Psoas muscle (tissue), 8 donors: ENCODE measurements at places on chromosomes 4 and X. TPM values are rescaled to one million over a fixed set of nuclear protein-coding genes. Genes with fewer than 3 reads are reported as not detected.

GRCh38 chr4:167052631-167053091 lies 181.6 kb downstream of the SPOCK3 start:
- H3K27me3 ChIP-seq, result no peaks in the 10 kb centered on the region
- no peak overlapping the region for H3K4me3 ChIP-seq

GRCh38 chrX:68846536-68846935 lies 17.7 kb downstream of the EFNB1 start:
- no peak for DNase-seq
- H3K36me3 ChIP-seq, result no peaks in the 10 kb centered on the region
- H3K27ac ChIP-seq, result no peak overlapping the region

GRCh38 chr4:25531272-25531671 lies 124.4 kb upstream of the SLC34A2 start:
- no peak overlapping the region for H3K27ac ChIP-seq

DNA sequence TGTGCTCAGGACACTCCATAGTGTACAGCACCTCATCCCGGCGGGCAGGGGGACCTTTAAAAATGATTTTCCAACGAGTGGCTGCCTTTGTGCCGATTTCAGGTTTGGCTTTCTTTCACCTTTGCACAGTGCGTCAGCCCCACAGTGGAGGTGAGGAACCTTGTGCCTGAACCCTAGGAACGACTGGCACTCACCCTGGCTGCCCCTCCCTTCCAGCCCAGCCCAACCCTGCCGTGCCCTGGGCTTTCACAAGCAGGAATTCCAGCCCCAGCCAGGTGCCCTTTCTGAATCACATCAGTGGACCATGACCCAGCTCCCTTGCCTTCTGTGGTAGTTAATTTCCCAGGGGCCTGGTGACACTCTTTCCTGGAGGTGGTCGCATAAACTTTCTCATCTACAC lies 1.3 kb downstream of the TMEM164 start:
- H3K36me3 ChIP-seq, result no peaks in the 10 kb centered on the region
- H3K4me1 ChIP-seq, result peaks cover 25% of the 10 kb centered on the region
- H3K27ac ChIP-seq, result peak overlapping the region; percentile 86
- peaks cover 15% of the 10 kb centered on the region for H3K27me3 ChIP-seq
- H3K4me3 ChIP-seq, result peak overlapping the region; percentile 73
- DNase-seq, result peak; percentile 64

- no peak overlapping the region for H3K27ac ChIP-seq
- no peak overlapping the region for H3K4me3 ChIP-seq
- no peaks in the 10 kb centered on the region for H3K4me1 ChIP-seq
- H3K36me3 ChIP-seq, result no peaks in the 10 kb centered on the region
- H3K27me3 ChIP-seq, result peaks cover 8% of the 10 kb centered on the region
Observed at GRCh38 chr4:8731364-8731763, 138.8 kb downstream of the CPZ start.

GRCh38 chrX:40887476-40887875 lies 152.1 kb upstream of the MED14 start:
- no peaks in the 10 kb centered on the region for H3K36me3 ChIP-seq
- H3K4me1 ChIP-seq, result no peaks in the 10 kb centered on the region
- no peak for DNase-seq
- no peak overlapping the region for H3K27ac ChIP-seq
- no peaks in the 10 kb centered on the region for H3K27me3 ChIP-seq
- H3K4me3 ChIP-seq, result no peak overlapping the region

DNA sequence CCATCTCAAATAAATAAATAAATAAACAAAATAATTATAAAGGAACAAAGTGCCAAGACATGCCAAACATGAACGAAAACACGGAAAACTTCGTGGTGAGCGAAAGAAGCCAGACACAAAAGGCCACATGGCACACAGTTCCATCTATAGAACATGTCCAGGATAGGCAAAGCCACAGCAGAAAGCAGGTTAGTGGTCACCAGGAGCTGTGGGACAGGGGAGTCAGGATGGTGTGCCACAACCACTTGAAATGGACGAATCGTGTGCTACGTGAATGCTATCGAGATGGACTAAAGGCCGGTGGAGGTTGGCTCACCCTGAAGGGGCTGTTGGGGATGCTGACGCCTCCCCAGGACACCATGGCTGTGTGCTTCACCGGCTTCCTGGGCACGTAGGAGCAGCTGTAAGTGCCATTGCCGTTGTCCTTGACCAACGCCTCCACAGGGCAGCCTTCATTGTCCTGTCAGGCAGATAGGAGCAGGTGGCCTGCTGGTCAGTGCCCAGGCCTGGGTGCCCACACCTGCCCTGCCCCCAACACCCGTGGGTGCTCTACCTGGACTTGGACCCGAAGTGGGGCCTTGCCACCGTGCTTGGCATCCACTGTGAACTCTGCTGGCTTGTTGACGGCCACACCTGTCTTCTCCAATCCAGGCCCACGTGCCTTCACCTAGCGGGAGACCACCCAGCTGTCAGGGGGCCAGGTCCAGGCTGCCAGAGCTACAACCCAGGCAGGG lies 10.6 kb downstream of the FLNA start:
- H3K27me3 ChIP-seq, result no peaks in the 10 kb centered on the region
- no peak for DNase-seq
- H3K4me3 ChIP-seq, result no peak overlapping the region
- H3K4me1 ChIP-seq, result peaks cover 3% of the 10 kb centered on the region
- H3K27ac ChIP-seq, result no peak overlapping the region
- no peaks in the 10 kb centered on the region for H3K36me3 ChIP-seq

DNA sequence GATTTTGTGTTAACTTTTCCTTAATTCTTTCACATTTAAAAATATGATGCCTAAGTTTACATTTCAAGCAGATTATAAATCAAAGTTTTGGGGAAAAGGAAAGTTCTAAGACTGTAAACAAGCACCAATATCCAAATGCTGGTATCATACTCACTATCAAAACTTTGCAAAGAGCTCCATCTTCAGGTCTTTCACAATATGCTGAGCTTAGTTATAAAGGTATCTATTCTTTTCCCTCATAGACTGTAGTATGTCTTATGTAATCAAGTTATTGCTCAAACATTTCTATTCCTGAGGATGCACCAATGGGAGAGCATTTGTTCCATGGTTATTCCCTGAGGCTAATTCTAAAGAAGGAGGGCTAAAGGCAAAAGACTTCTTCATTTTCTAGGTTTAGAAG lies 207.9 kb upstream of the FAM241A start:
- H3K27ac ChIP-seq, result no peak overlapping the region
- no peaks in the 10 kb centered on the region for H3K36me3 ChIP-seq
- H3K4me1 ChIP-seq, result no peaks in the 10 kb centered on the region
- no peaks in the 10 kb centered on the region for H3K27me3 ChIP-seq
- no peak overlapping the region for H3K4me3 ChIP-seq

GRCh38 chr4:138420471-138420870 lies 178.3 kb upstream of the SLC7A11 start:
- H3K27ac ChIP-seq, result no peak overlapping the region
- no peaks in the 10 kb centered on the region for H3K36me3 ChIP-seq
- no peak for DNase-seq
- H3K4me1 ChIP-seq, result no peaks in the 10 kb centered on the region
- H3K27me3 ChIP-seq, result no peaks in the 10 kb centered on the region

DNA sequence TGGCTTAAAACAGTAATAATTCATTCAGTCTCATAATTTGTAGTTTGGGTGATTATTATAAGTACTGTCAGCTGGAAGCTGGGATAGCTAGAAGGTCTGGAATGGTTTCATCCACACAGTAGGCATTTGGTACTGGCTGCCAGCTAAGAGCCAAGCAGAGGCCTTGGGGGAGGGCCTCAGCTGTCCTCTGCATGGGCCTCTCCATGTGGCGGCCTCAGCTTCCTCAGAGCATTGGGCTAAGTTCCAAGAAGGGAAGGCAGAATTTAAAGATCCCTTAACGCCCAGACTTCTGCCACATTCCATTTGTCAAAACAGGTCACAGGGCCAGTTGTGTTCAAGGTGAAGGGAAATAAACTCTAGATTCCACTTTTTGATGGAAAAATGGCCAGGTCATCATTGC lies 93.3 kb downstream of the NEUROG2 start:
- no peaks in the 10 kb centered on the region for H3K36me3 ChIP-seq
- H3K27me3 ChIP-seq, result no peaks in the 10 kb centered on the region
- H3K27ac ChIP-seq, result no peak overlapping the region
- H3K4me3 ChIP-seq, result no peak overlapping the region
- H3K4me1 ChIP-seq, result no peaks in the 10 kb centered on the region

- H3K36me3 ChIP-seq, result peaks cover 6% of the 10 kb centered on the region
- H3K27ac ChIP-seq, result no peak overlapping the region
- peaks cover 12% of the 10 kb centered on the region for H3K4me1 ChIP-seq
- DNase-seq, result no peak
- H3K4me3 ChIP-seq, result no peak overlapping the region
- H3K27me3 ChIP-seq, result no peaks in the 10 kb centered on the region
Observed at GRCh38 chr4:7862561-7863192, 77.0 kb downstream of the AFAP1 start.

- no peak overlapping the region for H3K4me3 ChIP-seq
- peaks cover 7% of the 10 kb centered on the region for H3K27me3 ChIP-seq
- H3K36me3 ChIP-seq, result no peaks in the 10 kb centered on the region
- DNase-seq, result no peak
- no peaks in the 10 kb centered on the region for H3K4me1 ChIP-seq
- H3K27ac ChIP-seq, result no peak overlapping the region
Observed at GRCh38 chrX:24607616-24608015, 39.5 kb downstream of the PCYT1B start.

DNA sequence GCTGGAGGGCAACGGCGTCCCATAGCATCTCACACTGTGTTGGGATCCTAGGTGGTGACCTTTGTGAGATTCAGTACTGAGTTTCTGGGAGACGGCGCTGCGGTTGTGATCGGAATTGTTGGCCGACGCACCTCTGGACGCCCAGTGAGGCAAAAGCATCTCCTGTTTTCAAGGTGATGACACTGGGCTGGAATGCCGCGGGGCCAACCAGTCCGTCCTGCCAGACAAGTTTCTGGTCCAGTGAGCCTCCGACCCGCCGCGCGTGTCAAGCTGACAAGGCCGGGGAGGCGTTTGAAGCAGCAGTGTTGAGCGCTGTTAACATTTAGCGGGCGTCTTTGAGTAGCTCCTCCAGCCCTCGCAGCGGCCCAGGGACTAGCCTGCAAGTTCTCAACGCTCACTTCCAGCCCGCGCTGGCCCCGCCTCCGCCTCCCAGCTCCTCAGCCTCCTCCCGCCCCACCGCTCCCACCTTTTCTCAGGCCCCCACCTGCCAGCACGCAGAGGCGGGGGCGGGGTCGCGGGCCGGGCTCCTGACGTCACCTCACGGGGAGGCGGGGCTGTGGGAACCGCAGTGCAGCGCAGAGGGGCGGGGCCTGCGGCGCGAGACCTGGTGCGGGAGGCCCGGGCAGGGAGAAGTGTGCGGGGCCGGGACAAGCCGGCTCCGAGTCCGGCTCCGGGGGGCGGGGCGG lies 482 bp upstream of the CDS1 start:
- no peaks in the 10 kb centered on the region for H3K36me3 ChIP-seq
- DNase-seq, result peak; percentile 77
- H3K4me3 ChIP-seq, result peak overlapping the region; percentile 90
- H3K27me3 ChIP-seq, result no peaks in the 10 kb centered on the region
- H3K27ac ChIP-seq, result no peak overlapping the region

GRCh38 chr4:170038232-170038631 lies 12.0 kb upstream of the MFAP3L start:
- DNase-seq, result no peak
- no peaks in the 10 kb centered on the region for H3K36me3 ChIP-seq
- H3K4me3 ChIP-seq, result no peak overlapping the region
- no peak overlapping the region for H3K27ac ChIP-seq

DNA sequence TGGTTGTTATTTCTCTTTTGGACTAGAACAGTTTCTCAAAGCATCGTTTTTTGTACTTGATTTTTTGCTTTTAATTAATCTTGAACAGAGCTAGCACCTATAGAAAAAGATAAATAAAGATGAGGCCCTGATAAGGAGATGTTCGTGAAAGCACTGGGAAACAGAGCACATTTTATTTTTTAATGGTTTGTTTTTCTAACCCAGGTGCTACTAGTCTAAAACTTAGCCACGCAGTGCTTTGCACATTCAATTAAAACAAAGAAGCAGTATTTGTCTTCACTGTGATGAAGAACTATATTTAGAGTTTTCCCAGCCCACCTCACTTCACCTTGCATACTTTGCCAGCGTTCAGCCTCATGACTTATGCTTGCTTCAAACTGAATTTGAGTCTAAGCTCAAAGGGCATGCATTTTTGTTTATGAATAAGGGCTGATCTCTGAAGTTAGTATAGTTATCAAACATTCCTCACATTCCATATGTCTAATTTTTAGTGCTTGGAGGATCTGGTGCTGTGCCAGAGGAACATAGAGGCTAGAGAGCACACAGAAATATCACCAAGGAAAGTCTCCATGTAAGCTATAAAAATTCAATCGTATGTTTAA lies 76.7 kb downstream of the WWC2 start:
- H3K4me1 ChIP-seq, result peaks cover 4% of the 10 kb centered on the region
- DNase-seq, result no peak
- no peak overlapping the region for H3K27ac ChIP-seq
- no peaks in the 10 kb centered on the region for H3K36me3 ChIP-seq

DNA sequence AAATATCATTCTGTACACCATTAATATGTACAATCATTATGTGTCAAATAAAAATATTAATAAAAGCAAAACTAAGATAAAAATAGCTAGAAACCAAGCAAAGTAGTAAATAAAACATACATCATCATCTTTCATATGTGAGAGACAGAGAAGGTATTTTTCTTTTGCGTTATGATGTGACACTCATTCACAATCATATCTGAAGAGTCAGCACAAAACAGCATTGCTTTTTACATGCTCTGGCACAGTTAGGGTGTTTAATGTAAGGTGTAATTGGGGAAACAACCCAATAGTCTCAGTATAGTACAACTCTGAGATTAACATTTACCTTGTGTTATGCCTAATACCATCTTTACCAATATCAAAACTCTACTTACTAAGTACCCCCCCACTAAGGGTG lies 376.6 kb downstream of the TMA16 start:
- H3K36me3 ChIP-seq, result no peaks in the 10 kb centered on the region
- no peaks in the 10 kb centered on the region for H3K27me3 ChIP-seq
- no peak overlapping the region for H3K27ac ChIP-seq
- H3K4me1 ChIP-seq, result no peaks in the 10 kb centered on the region
- DNase-seq, result no peak
- H3K4me3 ChIP-seq, result no peak overlapping the region

GRCh38 chr4:116064331-116064730 lies 950.9 kb upstream of the NDST4 start:
- H3K36me3 ChIP-seq, result no peaks in the 10 kb centered on the region
- DNase-seq, result no peak
- H3K4me1 ChIP-seq, result no peaks in the 10 kb centered on the region
- no peaks in the 10 kb centered on the region for H3K27me3 ChIP-seq
- no peak overlapping the region for H3K4me3 ChIP-seq

GRCh38 chr4:73615613-73616012 lies 4.6 kb downstream of the RASSF6 start:
- H3K36me3 ChIP-seq, result no peaks in the 10 kb centered on the region
- H3K27ac ChIP-seq, result no peak overlapping the region
- no peak for DNase-seq
- H3K4me1 ChIP-seq, result peaks cover 4% of the 10 kb centered on the region
- H3K4me3 ChIP-seq, result no peak overlapping the region
- peaks cover 3% of the 10 kb centered on the region for H3K27me3 ChIP-seq

Gene FRG2
- not detected for total RNA-seq

Gene CYTL1
- not detected for total RNA-seq

Gene NAP1L3
- total RNA-seq, result 0.28 TPM

Gene CFAP47
- not detected for total RNA-seq

Gene TMSB15C
- not detected for total RNA-seq

Gene EPGN
- 0.47 TPM for total RNA-seq

Gene IL9R
- not detected for total RNA-seq

Gene GRSF1
- 114 TPM for total RNA-seq

Gene TIGD4
- total RNA-seq, result 0.13 TPM

Gene RP2
- 2.2 TPM for total RNA-seq

Gene FAM156A
- total RNA-seq, result 8.6 TPM

Gene CSAG3
- not detected for total RNA-seq
